Stimulated activated CD8-positive, alpha-beta memory T cell treated with anti-CD3 and anti-CD28 coated beads, Interleukin-7, amount 100 ng/mL, for 48 hours (primary cell): ENCODE measurements at places on chromosomes 11 and 22.
A peak's percentile ranks its signal among the peaks of the same experiment; 100 is the strongest.

DNA sequence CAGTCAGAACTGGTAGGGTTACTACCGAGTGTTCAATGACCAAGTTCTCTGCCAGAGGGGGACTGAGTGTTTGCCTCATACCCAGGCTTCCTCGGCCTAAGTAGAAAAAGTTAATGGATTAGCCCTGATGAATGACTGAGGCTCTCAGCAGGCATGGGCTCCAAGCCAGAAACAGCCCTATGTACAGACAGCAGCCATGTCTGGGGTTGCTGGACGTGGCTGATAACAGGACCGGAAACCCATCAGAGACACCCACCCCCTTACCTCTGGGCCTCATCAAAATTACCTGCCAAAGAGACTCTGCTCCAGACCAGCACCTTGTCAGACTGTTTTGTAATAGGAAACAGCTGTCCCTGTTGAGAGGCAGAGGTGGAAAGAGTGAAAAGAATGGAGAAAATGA lies 351.4 kb downstream of the ETS1 start:
- DNase-seq: no peak

DNA sequence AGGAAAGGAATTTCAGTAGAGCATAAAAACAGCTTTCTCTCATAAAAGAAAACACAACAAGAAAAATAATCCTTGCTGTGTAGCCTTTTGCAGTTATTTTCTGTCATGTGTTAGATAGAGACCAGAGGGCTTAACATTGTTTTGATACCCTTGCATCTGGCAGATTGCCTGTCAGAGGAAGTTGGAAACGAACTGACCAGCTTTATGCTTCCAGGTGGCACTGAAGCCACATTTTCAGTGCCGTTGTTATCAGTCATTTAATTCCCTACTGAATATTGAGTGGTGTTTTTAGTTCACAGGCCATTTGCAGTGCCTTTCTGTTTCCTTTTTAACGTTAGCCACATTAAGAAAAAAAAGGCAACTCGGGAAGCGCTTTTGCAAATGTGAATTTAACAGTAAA lies 21.5 kb upstream of the RAG2 start:
- DNase-seq: no peak

DNA sequence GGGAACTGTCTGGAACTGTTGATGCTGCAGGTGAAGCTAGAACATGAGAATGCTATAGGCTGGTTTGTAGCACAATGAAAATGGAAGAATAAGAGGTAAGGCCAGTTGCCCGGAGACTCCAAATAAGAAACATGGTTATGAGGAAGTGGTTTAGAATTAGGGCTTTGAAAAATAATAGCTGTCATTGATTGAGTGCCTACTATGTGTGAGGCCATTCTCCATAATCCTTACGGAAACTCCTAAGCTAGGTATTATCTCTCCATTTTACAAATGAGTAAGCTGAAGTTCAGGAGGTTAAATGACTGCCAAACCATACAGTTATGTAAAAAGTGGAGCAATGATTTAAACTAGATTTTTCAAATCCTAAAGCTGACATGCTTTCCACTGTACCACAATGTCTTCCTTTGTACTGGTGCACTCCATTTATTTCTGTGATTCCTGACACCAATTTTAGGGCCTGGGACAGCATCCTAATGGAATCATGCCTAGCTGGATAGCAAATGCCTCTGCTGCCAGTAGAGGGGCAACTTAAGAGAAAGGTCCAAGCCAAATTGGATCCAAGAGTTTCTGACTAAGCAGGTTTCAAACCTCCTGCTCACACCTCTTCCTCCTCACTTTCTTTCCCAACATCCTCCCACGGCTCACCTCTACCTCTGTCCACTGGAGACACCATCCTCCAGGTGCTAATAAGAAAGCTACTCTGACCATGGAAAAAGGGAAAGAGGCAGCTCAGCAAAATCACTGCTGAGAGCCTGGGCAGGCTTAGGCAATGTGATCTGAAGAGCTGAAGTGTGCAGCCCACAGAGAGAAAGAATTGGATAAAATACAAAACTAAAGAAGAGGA lies 46.9 kb upstream of the PICALM start:
- no peak for DNase-seq

- no peak for DNase-seq
These were observed 49.3 kb downstream of the HIRA start for GRCh38 chr22:19382240-19382639.

- DNase-seq: no peak
These were observed 8.7 kb downstream of the ALDH3B2 start for GRCh38 chr11:67665541-67666302.

DNA sequence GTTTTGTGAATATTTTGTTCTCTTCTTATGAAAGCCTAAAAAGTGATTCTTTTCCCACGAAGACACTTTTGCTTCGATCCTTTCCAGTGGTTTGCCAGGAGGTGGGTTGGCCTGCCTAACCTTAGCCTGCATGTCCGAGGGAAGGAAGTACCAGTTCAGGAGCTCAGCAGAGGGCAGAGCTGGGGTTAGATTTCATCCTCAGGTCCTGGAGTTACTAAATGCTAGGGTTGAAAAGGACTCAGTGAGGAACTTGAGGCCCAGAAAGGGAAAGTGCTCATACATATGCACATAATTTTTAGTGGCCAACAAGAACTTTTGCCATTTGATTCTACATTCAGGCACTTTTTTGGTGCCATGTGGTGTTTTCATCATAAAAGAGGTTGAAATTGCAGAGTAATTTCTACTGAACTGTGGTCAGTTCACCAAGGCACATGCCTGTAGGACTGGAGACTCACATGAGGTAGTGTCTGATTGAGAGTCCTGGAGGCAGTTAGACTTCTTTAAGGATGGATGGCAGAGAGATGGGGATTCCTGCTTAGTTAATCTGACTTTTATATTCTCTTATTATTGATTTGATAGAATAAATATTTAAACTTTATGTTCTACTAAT lies 36.7 kb downstream of the NCAM1 start:
- DNase-seq: no peak

GRCh38 chr22:19291218-19291579 lies 320 bp downstream of the CLTCL1 start:
- peak; percentile 13 for DNase-seq

DNA sequence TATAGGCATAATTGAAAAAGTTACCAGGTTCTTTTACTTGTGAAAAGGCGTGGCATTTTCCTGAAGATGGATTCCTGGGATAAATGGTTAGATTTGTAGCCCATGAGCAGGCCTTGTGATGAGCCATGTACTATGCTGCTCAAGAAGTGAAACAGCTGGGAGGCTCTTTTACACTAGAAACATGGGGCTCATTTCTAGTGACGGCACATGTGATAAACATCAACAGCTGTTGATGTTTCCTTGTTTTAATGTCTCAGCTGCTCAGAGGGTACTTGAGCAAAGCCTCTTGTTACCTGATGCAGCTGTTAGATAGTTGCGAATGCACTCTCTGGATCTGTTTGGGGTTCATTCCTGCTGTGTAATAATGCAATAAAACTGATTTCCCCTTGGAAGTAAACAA lies 396.8 kb downstream of the GUCY1A2 start:
- no peak for DNase-seq

DNA sequence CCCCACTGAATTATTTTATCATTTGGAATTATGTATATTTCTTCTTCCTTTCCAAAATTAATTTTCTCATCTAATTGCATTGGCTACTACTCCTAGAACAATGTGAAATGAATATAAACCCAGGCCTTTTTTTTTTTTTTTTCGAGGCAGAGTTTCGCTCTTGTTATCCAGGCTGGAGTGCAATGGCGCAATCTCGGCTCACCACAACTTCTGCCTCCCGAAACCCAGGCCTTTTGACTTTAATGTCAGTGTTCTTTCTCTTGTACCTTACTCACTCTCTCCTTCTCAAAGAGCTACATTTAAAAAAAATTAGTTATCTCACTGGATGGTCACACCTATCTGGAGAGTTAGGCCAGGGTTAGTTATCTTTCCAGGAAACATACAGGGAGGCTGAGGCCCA lies 35.3 kb upstream of the LRRC32 start:
- DNase-seq: no peak

- no peak for DNase-seq
These were observed 220.1 kb downstream of the BLID start for GRCh38 chr11:121895919-121896318.

GRCh38 chr22:38051900-38052862 lies 5.0 kb upstream of the PICK1 start:
- DNase-seq: peak; percentile 54

DNA sequence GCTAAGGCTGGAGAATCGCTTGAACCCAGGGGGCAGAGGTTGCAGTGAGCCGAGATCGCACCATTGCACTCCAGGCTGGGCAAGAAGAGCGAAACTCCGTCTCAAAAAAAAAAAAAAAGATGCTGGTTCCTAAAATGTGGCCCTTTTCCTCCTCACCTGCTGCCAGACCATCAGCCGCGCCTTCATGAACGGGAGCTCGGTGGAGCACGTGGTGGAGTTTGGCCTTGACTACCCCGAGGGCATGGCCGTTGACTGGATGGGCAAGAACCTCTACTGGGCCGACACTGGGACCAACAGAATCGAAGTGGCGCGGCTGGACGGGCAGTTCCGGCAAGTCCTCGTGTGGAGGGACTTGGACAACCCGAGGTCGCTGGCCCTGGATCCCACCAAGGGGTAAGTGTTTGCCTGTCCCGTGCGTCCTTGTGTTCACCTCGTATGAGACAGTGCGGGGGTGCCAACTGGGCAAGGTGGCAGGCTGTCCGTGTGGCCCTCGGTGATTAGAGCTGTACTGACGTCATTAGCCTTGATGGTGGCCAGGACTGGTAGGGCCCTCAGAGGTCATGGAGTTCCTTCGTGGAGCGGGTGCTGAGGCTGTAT lies 50.7 kb upstream of the PPP6R3 start:
- DNase-seq: no peak

- no peak for DNase-seq
These were observed 261.9 kb downstream of the DCDC1 start for GRCh38 chr11:31107649-31108048.

DNA sequence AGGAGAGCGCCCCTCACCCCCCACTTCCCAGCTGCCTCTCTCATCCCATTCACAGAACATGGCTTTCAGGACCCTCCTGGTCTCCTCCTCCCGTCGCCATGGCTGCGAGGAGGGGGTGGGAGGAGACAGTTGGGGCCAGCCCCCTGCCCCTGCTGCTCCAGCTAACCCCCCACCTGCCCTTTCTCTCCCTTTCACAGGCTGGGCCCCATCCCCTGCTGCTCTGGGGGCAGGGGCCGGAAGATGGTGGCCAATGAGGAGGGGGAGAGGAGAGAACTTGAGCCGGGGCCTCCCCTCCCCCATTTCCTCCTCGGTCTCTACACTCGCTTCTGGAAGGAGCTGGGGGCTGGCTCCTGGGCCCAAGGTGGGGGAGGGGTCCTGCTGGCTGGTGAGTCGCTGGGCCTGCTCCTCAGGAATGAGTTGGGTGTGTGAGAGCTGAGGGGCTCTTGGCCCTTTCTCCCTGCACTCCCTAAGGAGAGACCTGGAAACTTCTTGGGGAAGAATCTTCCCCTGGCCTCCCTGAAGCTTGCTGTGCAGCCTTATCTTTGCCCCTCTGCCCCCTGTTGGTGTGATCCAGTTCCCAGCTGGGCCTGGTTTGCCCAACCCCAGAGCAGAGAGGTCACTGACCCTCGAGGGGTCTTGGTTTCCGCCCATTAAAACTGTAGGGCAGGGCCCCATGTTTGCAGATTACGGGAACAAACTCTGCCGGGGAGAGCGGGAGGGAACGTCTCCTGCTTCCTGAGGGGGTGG lies 10.2 kb downstream of the YPEL4 start:
- no peak for DNase-seq
